ENCODE measurements at places on chromosomes 3 and 15.

GRCh38 chr3:109125902-109126301, 8.0 kb upstream of the MORC1 start:
- no peak for DNase-seq

DNA sequence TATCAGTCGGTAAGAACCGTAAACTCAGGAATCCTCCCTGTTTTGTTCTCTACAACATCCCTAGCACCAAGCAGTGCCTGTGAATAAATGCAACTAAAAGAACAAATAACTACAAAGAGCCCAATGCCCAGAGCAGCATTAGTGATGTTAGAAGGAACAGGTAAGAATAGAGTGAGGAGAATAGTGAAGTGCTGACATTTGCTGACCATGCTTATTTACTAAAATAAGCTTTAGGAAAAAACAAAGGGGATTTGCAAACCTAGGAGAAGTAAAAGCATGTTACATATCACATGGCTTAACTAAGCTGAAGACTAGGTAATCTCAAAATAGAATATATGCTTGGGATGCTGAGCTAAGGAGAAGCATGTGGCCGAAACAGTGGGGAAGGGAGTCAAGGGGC, 186.1 kb upstream of the SLC2A2 start:
- no peak for DNase-seq

DNA sequence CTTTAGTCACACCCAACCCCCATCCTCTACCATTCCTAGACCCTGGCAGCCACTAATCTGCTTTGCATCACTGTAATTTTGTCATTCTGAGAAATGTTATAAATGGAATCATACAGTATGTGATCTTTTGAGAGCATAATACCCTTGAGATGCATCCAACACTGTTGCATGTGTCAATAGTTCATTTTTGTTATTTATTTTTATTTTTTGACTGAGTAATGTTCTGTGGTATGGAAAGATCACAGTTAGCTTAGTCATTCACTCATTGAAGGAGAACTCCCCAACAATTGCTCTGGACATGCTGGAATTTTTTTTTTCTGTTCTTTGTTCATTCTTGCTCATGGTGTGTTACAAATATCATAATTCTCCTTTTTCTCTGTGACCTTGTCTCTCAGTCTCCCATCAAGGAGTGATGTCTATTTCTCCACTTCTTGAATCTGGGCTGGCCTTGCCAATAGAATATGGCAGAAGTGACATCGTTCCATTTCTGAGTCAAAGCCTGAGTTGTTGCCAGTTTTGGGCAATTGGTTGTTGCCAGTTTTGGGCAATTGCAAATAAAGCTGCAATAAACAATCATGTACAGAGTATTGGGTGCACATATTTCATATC, 6.8 kb upstream of the ADPGK start:
- peak; percentile 41 for DNase-seq

- DNase-seq, result peak; percentile 63
Measured at GRCh38 chr3:69294014-69294766, 91.7 kb downstream of the FRMD4B start.

DNA sequence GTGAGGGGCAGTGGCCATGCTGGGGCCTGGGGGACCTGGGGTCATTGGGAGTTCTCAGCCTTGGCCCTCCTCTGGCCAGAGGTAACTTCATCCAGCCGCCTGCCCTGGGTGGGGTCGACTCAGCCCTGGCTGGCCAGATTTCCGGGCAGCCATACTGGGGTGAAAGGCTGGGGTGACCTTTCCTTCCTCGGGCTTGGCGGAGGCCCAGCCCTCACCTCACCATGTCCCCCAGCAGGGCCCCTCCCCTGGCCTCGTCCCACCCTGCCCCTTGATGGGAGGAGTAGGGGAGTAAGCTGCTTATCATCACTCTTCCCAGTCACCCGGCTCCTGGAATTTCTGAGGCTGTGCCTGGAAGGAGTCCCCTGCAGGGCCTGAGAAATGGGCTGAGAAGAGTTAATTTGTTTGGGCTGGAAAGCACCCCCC, 5.4 kb downstream of the SEMA3F start:
- no peak for DNase-seq

GRCh38 chr15:42999201-42999779, 78.7 kb upstream of the TTBK2 start:
- DNase-seq, result no peak

DNA sequence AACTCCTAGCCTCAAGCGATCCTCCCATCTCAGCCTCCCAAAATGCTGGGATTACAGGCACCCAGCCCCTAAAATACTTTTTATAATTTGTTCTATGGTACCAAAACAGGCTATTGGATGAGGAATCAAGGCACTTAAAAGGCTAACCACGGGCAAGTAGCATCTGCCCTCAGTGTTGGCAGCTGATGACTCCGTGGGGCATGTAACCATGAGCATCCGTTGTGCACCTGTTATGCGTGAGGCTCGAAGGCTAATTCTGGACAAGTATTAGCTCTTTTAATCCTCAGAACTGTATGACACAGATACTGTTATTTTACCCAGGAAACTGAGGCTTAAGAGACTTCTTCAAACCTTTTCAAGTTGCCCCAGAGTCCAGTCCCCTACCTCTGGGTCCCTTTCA, 10.2 kb downstream of the WDR73 start:
- no peak for DNase-seq

GRCh38 chr15:25892126-25892525, 29.0 kb upstream of the ATP10A start:
- DNase-seq, result no peak

DNA sequence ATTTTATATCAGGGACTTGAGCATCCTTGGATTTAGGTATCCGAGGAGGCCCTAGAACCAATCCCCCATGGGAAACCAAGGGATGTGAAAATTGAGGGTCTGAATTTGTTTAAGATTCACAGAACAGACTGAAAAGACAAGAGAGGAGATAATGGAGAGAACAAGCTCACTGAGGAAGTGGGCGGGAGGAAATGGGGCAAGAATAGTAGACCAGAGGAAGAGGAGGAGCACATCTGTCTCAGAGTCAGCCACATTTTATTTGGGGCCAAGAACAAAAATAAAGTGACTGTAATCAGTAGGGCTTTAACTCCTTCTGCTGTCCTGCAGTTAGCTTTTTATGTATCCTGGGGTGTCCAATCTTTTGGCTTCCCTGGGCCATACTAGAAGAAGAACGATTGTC, 63.8 kb downstream of the BLM start:
- DNase-seq, result no peak

GRCh38 chr15:83998486-83998885, 237.1 kb upstream of the GOLGA6L4 start:
- DNase-seq, result no peak

- peak; percentile 88 for DNase-seq
Measured at GRCh38 chr15:32818758-32819447, 101.1 kb downstream of the GREM1 start.

DNA sequence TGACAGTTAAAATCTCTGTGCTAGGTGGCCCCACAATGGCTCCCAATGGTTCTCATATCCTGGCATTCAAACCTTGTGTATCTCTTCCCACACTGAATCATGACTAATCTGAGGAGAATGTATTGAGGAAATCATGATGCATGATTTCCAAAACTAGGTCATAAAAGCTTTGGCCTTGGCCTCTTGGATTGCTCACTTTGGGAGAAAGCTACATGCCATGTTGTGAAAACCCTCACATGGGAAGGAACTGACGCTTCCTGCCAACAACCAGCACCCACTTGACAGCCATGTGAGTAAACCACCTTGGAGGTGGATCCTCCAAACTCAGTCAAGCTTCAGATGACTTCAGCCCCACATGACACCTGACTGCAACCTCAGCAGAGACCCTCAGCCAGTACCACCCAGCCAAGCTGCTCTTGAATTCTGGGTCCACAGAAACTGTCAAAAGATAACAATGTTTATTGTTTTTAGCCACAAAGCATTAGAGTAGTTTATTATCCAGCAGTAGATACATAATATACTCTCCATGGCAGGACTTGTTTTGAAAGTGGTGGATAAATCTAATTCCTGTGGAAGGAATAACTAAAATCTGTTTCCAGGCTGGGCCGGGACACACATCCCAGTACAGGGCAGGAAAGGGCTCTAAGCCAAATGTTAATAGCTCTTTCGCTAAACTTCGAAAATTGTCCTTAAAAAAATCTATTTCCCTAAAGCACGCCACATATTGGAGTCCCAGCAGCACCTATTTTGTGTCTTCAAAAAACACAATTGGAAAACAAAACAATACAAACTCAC, 1.0 kb upstream of the ZNF620 start:
- DNase-seq, result peak; percentile 93

DNA sequence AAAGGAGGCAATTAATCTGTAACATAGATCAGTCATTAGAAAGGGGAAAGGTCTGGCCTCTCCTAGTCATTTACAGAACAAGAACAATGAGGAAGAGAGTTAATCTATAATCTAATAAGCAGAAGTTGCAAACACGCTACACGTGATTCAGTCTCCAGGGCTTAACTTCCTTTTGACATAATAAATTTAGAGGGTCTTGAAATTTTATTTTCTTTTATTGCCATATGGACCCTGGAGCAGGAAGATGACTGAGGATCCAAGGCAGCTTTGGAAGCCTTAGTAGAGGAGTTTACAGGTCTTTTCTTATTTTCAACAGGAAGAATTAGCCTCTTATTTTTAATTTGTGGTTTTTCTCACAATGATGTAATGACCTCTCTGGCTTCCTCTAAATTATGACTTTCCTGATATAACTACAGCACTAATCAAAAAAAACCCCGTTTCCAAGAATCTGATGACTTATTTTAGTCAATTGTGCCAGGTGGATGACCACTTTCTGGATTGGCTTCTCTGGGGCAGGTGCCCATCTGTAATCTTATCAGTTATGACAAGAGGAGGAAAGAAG, 32.2 kb downstream of the ADGRG7 start:
- DNase-seq, result no peak

DNA sequence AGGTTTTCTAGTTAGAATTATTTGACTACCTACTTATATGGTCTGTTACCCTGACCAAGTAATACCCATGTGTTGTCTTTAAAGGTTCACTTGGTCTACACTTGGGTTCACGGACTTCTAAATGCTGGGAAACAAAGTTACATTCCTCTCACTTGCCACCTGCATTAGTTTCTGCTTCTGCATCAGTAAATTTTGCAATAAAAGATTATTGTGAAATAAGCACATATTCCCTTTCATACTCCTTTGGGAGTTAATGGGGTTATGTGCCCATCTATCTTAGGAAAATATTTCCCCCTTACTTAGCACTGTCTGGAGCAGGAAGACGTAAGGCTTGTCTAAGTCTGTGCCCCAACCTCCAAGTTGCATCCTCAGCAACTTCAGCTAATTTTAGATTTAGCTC, 160.7 kb downstream of the FRMD5 start:
- no peak for DNase-seq

DNA sequence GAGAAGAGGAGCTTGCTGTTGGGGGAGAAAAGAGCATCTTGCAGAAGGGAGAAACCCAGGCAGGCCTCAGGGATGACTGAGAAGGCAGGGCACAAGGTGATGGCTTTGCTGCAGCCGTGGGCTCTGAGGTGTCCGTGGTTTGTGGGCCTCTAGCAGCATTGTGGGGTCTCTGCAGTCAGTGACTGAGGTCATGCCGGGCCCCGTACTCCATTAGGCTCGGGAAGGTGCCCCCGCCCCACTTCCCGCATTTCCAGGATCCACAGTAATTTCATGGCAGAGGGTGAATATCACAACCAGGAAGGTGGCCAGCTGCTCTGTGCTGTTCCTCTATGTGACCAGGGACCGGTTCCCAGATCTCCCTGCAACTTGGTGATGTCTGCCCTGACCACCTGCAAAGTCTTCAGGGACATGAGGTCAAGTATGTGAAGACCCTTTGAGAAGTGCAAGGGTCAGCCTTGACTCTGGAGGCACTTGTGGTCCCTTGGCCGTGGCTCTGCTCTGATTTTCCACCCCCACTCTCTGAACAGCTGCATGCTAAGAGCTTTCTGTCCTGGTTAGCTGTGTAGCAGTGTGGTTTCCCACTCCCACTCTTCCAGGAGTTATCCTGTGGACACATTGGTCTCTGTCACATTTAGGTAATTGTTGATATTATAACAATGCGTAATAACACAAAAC, 3.6 kb downstream of the KLF13 start:
- DNase-seq, result no peak

DNA sequence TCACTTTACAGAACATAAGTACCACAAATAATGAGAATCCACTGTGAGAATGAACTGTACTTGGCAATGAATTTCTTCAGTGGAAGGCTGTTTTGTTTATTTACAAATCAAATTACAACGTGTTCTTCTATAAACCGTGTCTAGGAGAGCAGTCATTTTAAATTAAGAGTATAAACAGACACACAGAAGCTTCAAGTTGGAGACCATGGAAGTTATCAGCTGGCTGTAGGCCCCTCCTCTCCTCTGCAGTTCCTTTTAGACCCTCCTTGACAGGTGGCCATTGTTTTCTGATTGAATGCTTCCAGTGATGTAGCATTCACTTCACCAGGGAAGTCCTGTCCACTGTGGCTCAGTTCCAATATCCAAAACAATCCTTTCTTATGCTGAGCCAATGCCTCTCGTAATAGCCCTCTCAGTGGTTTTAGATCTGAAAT, 7.3 kb upstream of the MAPK6 start:
- peak; percentile 31 for DNase-seq

DNA sequence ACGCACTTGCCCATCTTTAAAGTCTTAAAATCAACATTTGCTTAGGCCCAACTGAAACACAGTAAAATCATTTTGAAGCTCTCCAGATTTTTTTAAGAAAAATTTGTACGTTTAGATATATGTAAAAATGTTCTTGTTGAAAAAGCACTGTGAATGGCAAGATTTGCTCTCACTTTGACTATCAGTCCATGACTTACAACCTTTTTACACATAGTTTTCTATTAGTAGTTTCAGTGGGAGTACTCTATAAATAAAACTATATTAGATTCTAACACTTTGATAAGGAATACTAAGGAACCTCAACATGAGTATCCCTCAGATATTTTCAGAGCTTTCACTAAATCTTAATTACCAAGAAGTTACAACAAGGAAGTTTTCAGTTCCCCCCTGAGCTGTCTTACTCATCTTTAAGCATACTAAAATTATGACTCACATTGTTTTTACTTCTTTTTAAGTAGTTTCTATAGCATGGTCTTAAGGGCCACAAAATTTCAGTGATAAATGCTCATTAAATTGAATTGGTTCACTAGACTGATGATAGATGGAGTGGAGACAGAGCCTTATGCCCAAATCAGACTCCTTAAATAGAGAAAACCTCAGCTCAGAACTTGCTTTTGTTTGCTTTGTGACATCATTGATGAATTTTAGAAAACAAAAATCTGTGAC, 31.6 kb upstream of the RAP2B start:
- DNase-seq, result peak; percentile 85

DNA sequence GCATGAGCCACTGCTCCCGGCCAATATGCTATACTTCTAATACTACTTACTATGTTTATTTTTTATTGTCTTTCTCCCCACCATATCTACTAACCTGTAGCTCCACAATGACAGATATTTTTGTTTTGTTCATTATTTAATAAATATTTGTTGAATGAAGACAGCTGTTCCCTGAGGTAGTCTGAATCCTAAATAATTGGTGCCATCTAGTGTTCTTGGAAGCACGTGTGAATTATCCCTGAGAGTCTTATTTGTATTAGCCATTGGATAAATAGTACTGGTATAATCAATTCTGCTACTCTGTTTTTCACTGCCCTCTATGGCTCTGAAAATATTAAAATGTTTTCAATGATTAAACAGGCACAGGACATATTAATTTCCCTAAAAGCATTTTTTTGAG, 5.6 kb upstream of the APPL1 start:
- peak; percentile 61 for DNase-seq

GRCh38 chr3:197830967-197831313, 39.9 kb downstream of the LRCH3 start:
- DNase-seq, result no peak

- DNase-seq, result no peak
Measured at GRCh38 chr15:52180196-52180835, 10.9 kb downstream of the GNB5 start.

- no peak for DNase-seq
Measured at GRCh38 chr3:59084583-59084982, 34.8 kb upstream of the CFAP20DC start.
